Activated CD8-positive, alpha-beta T cell treated with anti-CD3 and anti-CD28 coated beads for 36 hours (primary cell): ENCODE measurements at places on chromosomes 5 and 9. TPM values are rescaled to one million over a fixed set of nuclear protein-coding genes. Genes with fewer than 3 reads are reported as not detected.

- H3K36me3 ChIP-seq = peaks cover 10% of the 10 kb centered on the region
- no peak for DNase-seq
- peaks cover 14% of the 10 kb centered on the region for H3K4me1 ChIP-seq
- H3K27ac ChIP-seq = no peak overlapping the region
- H3K4me3 ChIP-seq = peak overlapping the region; percentile 68
Measured at GRCh38 chr5:113487416-113487780, 855 bp downstream of the MCC start.

DNA sequence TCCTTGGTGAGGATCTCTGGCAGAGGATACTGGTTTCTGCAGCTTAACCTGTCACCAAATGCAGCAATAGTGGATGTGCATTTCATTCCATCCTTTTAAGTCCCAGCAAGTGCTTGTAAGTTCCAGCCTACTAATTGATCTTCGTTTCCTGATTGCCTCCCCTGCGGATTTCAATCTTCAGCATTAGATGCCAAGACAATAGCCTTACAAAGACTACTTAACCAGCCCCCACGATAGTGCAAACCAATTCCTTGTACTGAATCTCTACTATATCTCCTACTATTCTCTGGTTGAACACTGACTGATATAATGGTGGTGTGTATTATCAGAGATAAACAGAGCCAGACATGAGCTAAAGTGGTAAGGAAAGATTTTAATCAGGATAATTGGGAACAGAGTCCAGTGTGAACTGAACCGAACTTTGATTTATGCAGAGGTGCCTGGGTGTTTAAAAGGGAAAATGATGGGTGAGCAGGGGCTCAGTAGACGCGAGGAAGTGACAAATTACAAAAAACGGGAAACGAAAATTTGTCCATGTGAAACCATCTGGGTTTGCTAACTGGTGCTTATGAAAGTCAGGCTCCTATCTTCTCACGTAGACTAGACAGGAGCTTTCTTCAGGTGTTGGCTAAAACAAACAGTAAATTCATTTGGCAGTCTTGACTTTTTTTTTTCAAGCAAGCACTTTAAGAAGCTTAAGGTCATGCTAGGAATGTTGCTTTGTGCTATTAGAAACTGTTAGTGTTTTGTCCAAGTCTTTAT lies 106.9 kb upstream of the ST8SIA4 start:
- H3K36me3 ChIP-seq = no peaks in the 10 kb centered on the region
- no peaks in the 10 kb centered on the region for H3K4me1 ChIP-seq
- no peak overlapping the region for H3K27ac ChIP-seq
- H3K27me3 ChIP-seq = no peaks in the 10 kb centered on the region

- no peak overlapping the region for H3K27ac ChIP-seq
- peaks cover 18% of the 10 kb centered on the region for H3K4me1 ChIP-seq
- no peaks in the 10 kb centered on the region for H3K36me3 ChIP-seq
- no peak overlapping the region for H3K4me3 ChIP-seq
- DNase-seq = no peak
- peaks cover 70% of the 10 kb centered on the region for H3K27me3 ChIP-seq
Measured at GRCh38 chr5:141880961-141881801, 3.0 kb upstream of the PCDH1 start.

DNA sequence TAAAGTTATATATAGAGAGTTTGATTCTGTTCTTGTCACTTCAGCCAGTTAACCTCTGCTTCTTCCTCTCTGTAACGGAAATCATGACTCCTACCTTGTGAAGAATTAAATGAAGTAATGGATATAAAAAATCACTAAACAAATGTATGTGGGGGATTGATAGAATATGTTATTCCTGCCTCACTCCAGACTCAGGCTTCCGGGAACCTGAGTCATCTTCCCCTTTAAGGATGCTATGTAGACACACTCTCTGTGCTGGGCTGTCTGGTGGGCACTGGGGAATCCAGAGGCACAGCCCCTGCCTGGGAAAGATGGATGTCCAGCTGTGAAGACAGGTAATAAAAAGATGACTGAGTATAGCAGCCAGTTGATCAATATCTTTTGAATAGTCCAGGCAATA lies 77.4 kb downstream of the ZNF618 start:
- no peaks in the 10 kb centered on the region for H3K36me3 ChIP-seq
- no peaks in the 10 kb centered on the region for H3K4me1 ChIP-seq
- no peak for DNase-seq
- no peak overlapping the region for H3K27ac ChIP-seq

FGF18 gene
- not detected for total RNA-seq

DAB2 gene
- not detected for total RNA-seq

GRCh38 chr9:72755836-72756235 lies 197.0 kb downstream of the ALDH1A1 start:
- no peaks in the 10 kb centered on the region for H3K4me1 ChIP-seq
- H3K27me3 ChIP-seq = no peaks in the 10 kb centered on the region
- no peak overlapping the region for H3K4me3 ChIP-seq

PCDHB8 gene
- total RNA-seq = not detected

PCDHB4 gene
- total RNA-seq = not detected

DNA sequence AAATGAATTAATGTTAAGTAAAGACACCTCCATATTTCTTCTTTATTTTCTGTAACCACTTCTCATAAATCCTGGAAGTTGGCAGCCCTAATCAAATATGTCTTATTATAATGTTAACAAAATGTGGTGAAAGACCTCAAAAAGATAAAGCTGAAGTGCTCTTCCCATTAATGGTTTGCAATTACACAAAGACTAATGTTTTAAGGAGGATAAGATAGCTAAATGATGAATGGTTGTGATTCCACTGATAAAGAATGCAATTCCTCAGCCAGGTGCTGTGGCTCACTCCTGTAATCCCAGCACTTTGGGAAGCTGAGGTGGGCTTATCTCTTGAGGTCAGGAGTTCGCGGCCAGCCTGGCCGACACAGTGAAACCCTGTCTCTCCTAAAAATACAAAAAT lies 125.8 kb upstream of the SNX2 start:
- no peaks in the 10 kb centered on the region for H3K4me1 ChIP-seq
- no peaks in the 10 kb centered on the region for H3K36me3 ChIP-seq
- no peak overlapping the region for H3K27ac ChIP-seq
- no peak for DNase-seq

N4BP3 gene
- total RNA-seq = 33.2 TPM

- no peak overlapping the region for H3K27ac ChIP-seq
- H3K27me3 ChIP-seq = peaks cover 6% of the 10 kb centered on the region
- DNase-seq = no peak
- no peaks in the 10 kb centered on the region for H3K36me3 ChIP-seq
- peaks cover 1% of the 10 kb centered on the region for H3K4me1 ChIP-seq
Measured at GRCh38 chr9:136625101-136626065, 37.3 kb upstream of the EGFL7 start.

- peaks cover 11% of the 10 kb centered on the region for H3K36me3 ChIP-seq
- no peak overlapping the region for H3K4me3 ChIP-seq
- peaks cover 2% of the 10 kb centered on the region for H3K27me3 ChIP-seq
Measured at GRCh38 chr9:111527347-111527746, 2.4 kb downstream of the ZNF483 start.

- H3K27ac ChIP-seq = peak overlapping the region; percentile 90
- no peak for DNase-seq
- H3K4me3 ChIP-seq = no peak overlapping the region
- peaks cover 68% of the 10 kb centered on the region for H3K4me1 ChIP-seq
Measured at GRCh38 chr5:39148983-39149534, 70.3 kb downstream of the FYB1 start.

GRCh38 chr9:86675805-86676204 lies 271.5 kb downstream of the GAS1 start:
- H3K36me3 ChIP-seq = no peaks in the 10 kb centered on the region
- H3K27me3 ChIP-seq = peaks cover 2% of the 10 kb centered on the region
- H3K4me3 ChIP-seq = no peak overlapping the region
- no peaks in the 10 kb centered on the region for H3K4me1 ChIP-seq
- H3K27ac ChIP-seq = no peak overlapping the region

DNA sequence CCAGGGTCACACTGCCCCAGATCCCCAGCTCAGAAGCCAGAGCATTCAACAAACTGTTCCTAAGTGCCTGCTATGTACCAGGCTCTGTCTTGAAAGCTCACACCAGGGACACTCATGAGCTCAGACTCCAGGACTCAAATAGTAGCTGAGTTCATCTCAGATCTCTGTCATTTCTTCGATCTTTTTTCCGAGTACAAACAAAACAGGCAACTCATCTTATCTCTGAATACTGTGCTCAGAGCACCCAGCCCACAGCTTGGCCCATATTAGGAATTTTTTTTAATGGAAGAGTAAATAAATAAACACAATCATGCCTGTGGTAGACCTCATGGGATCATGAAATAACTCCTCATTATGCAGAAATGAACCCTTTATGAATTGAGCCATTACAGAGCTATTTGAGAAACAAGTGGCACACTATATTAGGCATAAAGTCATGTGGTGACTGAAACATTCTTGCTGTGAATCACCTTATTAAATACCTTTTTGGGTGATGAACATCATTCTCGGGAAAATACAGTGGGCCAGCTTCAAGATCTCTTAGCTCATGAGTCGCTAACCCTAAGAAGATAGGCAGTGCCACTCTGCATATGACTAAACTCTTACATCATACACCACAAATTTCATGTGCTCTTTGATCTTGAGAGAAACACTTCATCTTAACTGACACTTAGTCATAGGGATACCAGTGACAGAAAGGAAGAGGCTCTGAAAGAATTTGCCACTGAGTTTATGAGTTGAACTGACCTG lies 9.9 kb downstream of the SH3RF2 start:
- H3K27ac ChIP-seq = peak overlapping the region; percentile 39
- DNase-seq = peak; percentile 42
- H3K4me3 ChIP-seq = no peak overlapping the region

DNA sequence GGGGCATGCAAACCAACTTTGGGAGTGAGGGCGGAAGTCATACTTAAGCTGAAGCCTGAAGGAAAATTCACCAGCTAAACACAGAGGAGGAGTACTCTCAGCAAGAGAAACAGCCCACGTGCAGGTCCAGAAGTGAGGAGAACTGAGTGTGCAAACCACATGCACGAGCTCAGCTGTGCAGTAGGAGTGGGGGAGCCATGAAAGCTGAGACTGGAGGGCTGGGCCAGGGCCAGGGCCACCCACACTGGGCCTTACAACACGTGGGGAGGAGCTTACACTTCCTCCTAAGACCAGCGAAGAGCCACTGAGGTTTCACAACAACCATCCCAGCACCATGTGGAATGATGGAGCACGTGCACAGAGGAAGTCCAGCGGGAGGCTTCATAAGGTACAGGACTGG lies 9.3 kb upstream of the WWC1 start:
- peaks cover 10% of the 10 kb centered on the region for H3K27me3 ChIP-seq
- no peaks in the 10 kb centered on the region for H3K4me1 ChIP-seq
- no peak overlapping the region for H3K4me3 ChIP-seq
- no peak for DNase-seq
- no peak overlapping the region for H3K27ac ChIP-seq
